ENCODE measurements at places on chromosomes 2 and 18. TPM values are rescaled to one million over a fixed set of nuclear protein-coding genes. Genes with fewer than 3 reads are reported as not detected.

The MTCL1 gene
- total RNA-seq = 48.7 TPM

The ATP8B1 gene
- 21.7 TPM for total RNA-seq

The CRACDL gene
- 6.2 TPM for total RNA-seq

The REEP1 gene
- total RNA-seq = 6.4 TPM

The RAB31 gene
- 19.7 TPM for total RNA-seq

The AMER3 gene
- 10.9 TPM for total RNA-seq

The ELMOD3 gene
- 22.2 TPM for total RNA-seq

DNA sequence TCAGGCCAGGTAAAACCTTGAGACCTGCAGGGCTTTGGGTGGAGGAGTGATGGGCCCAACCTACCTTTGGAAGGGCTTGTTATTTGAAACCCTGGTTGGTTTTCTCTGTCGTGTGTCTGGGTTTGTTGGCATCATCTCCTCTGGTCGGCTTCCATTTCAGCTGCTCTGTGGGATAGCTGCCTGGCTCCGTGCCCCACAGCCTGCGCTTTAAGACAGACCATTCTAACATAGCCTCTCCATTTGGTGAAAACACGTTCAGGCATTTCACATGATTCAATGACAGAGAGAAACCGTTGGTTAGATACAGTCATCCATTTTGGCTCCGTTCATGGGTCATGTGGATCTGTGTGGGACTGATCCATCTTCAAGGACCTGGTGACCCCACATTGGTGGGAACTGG is 37.0 kb upstream of the LYPD6B start:
- no peak for DNase-seq
- H3K27ac ChIP-seq = no peak overlapping the region
- peaks cover 38% of the 10 kb centered on the region for H3K4me1 ChIP-seq
- peaks cover 36% of the 10 kb centered on the region for H3K36me3 ChIP-seq

- DNase-seq = no peak
- no peaks in the 10 kb centered on the region for H3K4me1 ChIP-seq
- H3K27me3 ChIP-seq = peaks cover 3% of the 10 kb centered on the region
- H3K4me3 ChIP-seq = no peak overlapping the region
Measured at GRCh38 chr2:126495189-126495588, 160.8 kb upstream of the GYPC start.

DNA sequence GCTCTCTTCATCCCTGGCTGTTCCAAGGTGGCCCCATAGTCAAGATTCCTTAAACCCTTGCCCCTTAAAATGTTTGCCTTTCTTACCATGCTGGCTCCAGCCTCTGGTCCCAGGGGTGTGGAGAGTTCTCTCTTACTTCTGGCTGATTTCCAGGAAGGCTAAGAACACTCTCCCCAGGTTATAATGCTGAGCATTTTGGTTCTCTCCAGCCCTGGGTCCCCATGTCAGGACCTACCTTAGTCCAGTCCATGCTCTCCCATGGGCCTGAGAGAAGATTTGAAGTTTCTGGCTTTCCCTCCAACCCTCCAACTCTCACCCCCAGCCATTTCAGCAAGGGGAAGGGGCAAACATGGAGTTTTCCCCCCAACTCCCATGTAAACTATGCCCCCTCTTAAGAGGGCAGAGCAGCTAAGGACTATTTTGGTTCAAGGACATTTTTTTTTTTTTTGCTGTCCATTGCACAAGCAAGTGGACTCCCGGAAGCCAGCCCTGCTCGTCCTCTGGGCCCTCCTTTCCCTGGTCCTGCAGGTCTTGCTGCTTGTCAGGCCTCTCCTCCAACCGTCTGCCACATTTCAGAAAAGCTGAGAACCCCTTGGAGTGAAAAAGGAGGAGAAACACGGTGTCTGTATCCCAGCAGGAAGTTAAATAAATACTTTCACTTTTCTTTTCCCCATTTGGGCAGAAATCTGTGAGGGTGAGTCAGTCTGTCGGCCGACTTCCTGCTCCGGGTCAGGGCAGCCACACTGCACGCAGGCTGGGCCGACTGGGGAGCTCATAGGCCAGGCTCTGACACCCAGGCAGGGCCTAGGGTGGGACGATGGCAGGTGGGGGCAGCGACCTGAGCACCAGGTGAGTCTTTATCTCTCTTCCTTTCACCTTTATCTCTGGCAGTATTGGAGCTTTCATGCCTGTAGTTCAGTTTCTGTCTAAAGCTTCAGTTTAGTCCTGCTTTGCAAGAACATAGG is at the start of gene SP140L:
TSS of gene SP140L (plus strand) at position 741 of the 965 bp plus-strand sequence. CDS start at position 818, 77 bp downstream.
- H3K36me3 ChIP-seq = no peaks in the 10 kb centered on the region
- peaks cover 7% of the 10 kb centered on the region for H3K4me1 ChIP-seq
- peak within 1 kb of the TSS; percentile 96 for H3K27ac ChIP-seq
- H3K27me3 ChIP-seq = peaks cover 3% of the 10 kb centered on the region

GRCh38 chr2:150716186-150716585 is 228.7 kb upstream of the RND3 start:
- no peaks in the 10 kb centered on the region for H3K27me3 ChIP-seq
- no peak overlapping the region for H3K4me3 ChIP-seq
- no peak for DNase-seq

DNA sequence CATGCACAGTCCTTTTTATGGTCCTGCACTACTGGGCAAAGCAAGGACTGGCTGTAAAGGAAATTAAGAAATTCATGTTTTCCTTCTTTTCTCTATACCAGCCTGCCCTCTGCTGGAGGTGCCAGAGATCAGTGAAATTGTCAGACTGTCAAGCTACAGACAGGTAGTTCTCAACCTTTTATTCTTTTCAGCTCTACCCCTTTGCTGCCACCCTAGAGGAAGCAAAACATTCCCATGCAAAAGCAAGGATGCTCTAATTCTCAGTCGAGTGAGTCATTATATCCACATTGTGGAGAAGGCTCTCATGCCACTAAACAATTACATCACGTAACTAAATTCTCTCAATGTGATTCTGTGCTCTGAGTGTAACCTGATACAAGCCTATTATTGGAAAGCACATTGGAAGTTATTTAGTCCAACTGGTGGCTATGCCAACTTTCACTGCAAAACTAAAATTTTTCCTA is 25.0 kb upstream of the RAPGEF4 start:
- no peaks in the 10 kb centered on the region for H3K4me1 ChIP-seq
- no peaks in the 10 kb centered on the region for H3K36me3 ChIP-seq
- H3K27ac ChIP-seq = no peak overlapping the region

DNA sequence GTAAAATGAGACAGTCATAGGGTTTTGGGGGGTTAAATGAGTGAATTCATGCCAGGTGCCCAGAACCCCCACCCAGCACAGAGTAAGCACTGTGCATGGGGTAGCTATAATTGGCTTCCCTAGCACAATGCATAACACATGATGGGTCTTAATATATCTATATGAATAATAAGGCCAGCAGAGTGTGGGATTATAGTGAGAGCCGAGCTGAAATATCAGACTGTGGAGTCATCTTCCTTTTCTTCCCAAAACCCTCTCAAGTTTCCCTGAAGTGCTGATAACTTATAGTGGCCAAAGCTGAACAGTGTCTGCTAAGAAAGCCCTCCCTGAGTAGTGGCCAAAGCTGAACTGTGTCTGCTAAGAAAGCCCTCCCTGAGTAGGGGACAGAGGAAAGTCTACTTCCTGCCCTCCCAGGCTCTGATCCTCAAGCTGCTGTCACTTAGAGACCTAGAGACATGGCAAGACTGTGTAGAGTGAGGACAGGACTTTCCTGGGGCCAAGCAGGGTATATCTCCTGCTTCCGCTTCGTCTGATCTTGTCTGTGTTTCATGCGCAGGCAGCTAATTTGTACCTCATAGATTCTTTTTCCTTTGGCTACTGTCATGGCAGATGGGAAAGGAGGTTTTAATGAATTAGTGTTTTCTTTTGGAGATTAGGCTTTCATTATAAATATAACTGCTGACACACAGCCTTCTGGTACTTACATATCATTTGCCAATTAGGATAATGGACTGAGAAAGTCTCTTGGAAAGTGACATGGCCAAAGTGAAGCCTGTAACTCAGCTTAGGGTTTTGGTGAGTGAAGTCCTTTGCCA is 94.9 kb downstream of the FHOD3 start:
- no peak overlapping the region for H3K27ac ChIP-seq
- peaks cover 6% of the 10 kb centered on the region for H3K36me3 ChIP-seq
- no peak overlapping the region for H3K4me3 ChIP-seq
- no peak for DNase-seq
- peaks cover 5% of the 10 kb centered on the region for H3K27me3 ChIP-seq
- H3K4me1 ChIP-seq = peaks cover 4% of the 10 kb centered on the region

GRCh38 chr2:185215497-185215896 is 523.1 kb upstream of the FSIP2 start:
- H3K27ac ChIP-seq = no peak overlapping the region
- no peaks in the 10 kb centered on the region for H3K4me1 ChIP-seq
- no peaks in the 10 kb centered on the region for H3K27me3 ChIP-seq
- no peak overlapping the region for H3K4me3 ChIP-seq
- no peaks in the 10 kb centered on the region for H3K36me3 ChIP-seq

GRCh38 chr2:63658176-63658968 is 69.6 kb downstream of the MDH1 start:
- H3K4me3 ChIP-seq = no peak overlapping the region
- H3K27me3 ChIP-seq = no peaks in the 10 kb centered on the region
- H3K4me1 ChIP-seq = no peaks in the 10 kb centered on the region
- H3K36me3 ChIP-seq = no peaks in the 10 kb centered on the region
- H3K27ac ChIP-seq = no peak overlapping the region

DNA sequence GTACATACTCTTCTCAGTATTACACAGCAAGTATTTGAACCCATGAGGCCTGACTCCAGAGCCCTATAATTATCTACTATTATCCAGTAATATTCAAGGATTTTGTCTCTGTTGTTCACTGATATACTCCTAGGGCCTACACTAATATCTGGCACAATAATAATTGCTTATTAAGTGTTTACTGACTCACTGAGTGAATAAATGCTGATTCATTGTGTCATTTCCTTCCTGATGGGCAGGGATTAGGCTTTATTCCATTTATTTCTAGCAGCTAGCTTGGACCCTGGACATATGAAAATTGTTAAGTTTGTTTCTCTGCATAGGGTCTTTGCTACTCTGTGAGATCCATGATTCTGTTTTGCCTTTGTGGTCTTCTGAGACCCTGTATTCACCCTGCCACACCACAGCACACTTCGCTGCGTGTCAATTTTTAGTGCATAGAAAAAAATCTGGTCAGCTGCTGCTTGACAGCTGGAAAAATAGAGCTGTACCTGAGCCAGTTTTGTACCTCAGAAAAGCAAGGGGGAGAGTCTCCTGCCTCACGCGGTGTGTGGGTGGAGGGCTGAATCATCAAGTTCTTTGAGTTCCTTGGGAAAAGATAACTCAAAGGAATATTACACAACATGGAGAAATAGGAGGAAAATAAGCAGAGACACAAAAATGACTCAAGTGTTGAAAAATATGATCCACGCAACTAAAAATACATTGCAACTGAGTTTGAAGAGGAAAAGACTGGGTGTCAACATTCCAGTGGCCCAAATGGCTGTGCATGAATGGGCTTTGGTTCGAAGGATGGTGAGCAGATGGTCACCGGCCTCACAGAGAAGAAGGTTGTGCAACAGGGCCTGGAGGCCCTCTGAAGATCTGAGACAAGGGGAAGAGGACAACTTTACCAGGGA is 18.9 kb upstream of the DPP4 start:
- no peak overlapping the region for H3K4me3 ChIP-seq
- no peaks in the 10 kb centered on the region for H3K27me3 ChIP-seq
- H3K27ac ChIP-seq = no peak overlapping the region
- no peak for DNase-seq
- no peaks in the 10 kb centered on the region for H3K36me3 ChIP-seq

GRCh38 chr2:232634206-232635150 is 1.1 kb downstream of the EFHD1 start:
- peak overlapping the region; percentile 79 for H3K4me3 ChIP-seq
- peaks cover 5% of the 10 kb centered on the region for H3K4me1 ChIP-seq
- no peaks in the 10 kb centered on the region for H3K36me3 ChIP-seq
- peaks cover 49% of the 10 kb centered on the region for H3K27me3 ChIP-seq
- no peak overlapping the region for H3K27ac ChIP-seq
- no peak for DNase-seq
